Activated T-helper 17 cell treated with anti-CD3 and anti-CD28 coated beads, Interleukin-2, amount 50 U/mL, for 72 hours (primary cell): ENCODE measurements at places on chromosomes 6 and 20. TPM values are rescaled to one million over a fixed set of nuclear protein-coding genes. Genes with fewer than 3 reads are reported as not detected.

- H3K27ac ChIP-seq: peak overlapping the region; percentile 64
- H3K4me3 ChIP-seq: no peak overlapping the region
- no peaks in the 10 kb centered on the region for H3K36me3 ChIP-seq
- peaks cover 18% of the 10 kb centered on the region for H3K4me1 ChIP-seq
Measured at GRCh38 chr6:166512567-166512966, 73.9 kb downstream of the RAMACL start.

The RHAG gene
- total RNA-seq: not detected

GRCh38 chr6:85115876-85116275 lies 334.0 kb upstream of the NT5E start:
- no peak overlapping the region for H3K4me3 ChIP-seq
- ATAC-seq: no peak
- no peaks in the 10 kb centered on the region for H3K4me1 ChIP-seq

The RNF182 gene
- total RNA-seq: not detected

DNA sequence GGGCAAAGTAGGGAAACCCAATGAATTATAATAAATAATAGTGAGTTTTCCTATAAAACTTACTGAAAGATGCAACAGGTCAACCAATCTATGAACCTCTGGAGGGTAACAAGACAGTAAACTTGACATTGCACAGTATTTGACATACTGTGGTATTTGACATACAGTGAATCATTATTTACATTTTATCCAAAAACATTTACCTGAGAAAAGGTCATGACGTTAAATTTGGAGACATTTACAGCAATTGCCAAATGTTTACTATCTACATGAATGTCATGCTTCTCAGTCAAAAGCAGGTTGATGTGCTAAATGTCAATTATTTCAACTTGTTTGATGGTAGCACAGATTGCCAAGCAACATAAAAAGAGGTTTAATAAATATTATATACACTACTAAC lies 35.8 kb upstream of the NOX3 start:
- ATAC-seq: no peak
- peaks cover 6% of the 10 kb centered on the region for H3K27me3 ChIP-seq
- H3K36me3 ChIP-seq: no peaks in the 10 kb centered on the region

The OR12D3 gene
- total RNA-seq: not detected

- H3K4me1 ChIP-seq: no peaks in the 10 kb centered on the region
- H3K4me3 ChIP-seq: no peak overlapping the region
- no peaks in the 10 kb centered on the region for H3K36me3 ChIP-seq
- no peak overlapping the region for H3K27ac ChIP-seq
- ATAC-seq: no peak
Measured at GRCh38 chr6:47836046-47836445, 54.2 kb downstream of the OPN5 start.

The TBXT gene
- not detected for total RNA-seq

The FAM229B gene
- total RNA-seq: 2.6 TPM

The CBLN4 gene
- total RNA-seq: not detected

DNA sequence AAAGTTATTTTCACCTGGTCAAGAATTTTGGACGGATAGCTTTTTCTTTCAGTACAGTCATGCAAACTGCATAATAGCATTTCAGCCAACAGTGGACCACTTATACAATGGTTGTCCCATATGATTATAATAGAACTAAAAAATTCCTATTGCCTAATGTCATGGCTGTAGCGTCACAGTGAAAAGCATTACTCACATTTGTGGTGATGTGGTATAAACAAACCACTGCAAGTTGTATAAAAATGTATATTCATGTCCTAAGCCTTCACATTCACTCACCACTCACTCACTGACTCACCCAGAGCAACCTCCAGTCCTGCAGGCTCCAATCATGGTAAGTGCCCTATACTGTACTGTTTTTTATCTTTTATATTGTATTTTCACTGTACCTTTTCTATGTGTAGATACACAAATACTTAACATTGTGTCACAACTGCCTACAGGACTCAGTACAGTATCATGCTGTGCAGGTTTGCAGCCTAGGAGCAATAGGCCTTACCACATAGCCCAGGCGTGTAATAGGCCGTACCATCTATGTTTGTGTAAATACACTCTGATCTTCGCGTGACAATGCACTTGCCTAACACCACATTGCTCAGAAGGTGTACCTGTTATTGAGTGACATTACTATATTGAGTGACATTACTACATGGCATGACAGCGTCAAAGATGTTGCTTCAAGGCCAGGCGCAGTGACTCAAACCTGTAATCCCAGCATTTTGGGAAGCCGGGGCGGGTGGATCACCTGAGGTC lies 17.9 kb downstream of the ABHD12 start:
- peaks cover 14% of the 10 kb centered on the region for H3K4me1 ChIP-seq
- ATAC-seq: peak; percentile 97
- no peaks in the 10 kb centered on the region for H3K27me3 ChIP-seq
- H3K27ac ChIP-seq: no peak overlapping the region

DNA sequence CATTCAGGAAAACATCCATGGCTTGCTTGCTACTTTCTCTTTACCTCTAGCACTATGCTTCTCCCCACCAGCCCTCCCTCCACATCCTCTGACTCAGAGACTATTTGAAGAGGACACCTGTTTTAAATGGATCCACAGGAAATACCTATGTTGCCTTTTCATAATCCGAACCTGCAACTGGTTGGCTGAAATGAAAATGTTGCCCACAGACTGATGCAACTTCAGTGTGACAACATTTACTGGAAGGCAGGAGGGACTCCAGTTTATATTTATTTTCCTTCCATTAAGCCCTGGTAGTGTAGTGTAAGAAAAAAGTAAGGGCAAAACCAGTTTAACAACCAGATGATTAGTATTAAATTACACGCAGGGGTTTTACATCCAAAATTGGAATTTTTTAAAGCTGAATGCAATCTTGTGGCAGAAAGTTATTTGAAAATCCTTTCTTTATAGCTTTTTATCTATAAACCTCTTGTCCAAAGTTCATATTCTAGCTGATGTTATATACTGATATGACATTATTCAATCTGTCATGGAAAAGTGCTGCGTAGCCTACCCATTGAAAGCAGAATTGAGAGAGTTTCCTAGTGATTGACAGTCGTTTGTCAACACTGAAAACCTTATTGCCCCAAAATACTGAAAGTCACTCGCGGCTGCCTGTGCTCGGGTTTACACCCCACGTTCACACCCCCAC lies 881 bp upstream of the AIG1 start:
- ATAC-seq: peak; percentile 72
- peak overlapping the region; percentile 89 for H3K4me3 ChIP-seq
- H3K4me1 ChIP-seq: peaks cover 9% of the 10 kb centered on the region

The CPXM1 gene
- 0.63 TPM for total RNA-seq

The TRAPPC3L gene
- not detected for total RNA-seq
